ENCODE measurements at places on chromosomes 13 and 19.

- no peak for DNase-seq
Observed at GRCh38 chr19:55297267-55297666, 13.5 kb downstream of the BRSK1 start.

DNA sequence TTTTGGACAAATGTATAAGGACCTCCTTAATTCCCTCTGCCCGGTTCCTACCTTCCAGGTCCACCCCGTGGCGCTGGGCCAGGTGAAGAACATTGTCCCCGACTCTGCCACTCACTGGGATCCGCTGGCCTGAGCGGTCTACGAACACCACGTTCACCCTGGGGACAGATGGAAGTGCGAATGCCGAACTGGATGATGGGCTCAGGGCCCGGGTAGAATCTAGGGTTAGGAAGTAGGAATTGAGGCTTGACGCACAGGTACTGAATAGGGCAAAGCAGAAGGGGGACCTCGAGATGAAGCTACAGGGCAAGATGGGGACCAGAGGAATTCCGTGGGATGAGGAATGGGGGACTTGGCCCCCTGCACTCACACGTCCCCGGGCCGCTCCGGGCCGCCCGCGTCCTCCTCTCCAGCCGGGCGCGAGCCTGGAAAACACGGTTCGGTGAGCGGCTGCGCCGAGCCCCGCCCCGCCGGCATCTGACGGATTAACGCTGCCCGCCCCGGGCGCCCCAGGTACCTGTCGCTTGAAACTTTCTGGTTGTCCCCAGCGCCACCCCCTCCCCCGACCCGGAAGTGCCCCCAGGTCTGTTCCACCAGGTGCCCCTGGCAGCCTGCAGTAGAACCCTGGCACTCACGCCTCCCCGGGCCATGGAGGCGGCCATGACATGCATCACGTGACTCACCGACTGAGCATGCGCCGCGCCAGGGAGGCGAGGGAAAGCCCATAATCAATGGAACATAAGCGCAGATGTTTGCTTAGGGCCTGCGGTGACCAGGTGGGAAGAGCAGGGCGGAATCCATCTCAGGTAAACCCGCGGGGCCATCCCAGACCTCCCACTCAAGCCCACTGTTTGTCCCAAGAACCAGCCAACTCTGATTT is at the start of gene FDX2:
TSS of gene FDX2 (minus strand) at position 681 of the 880 bp plus-strand sequence. CDS start at position 662, 19 bp downstream.
- DNase-seq: peak; percentile 92

DNA sequence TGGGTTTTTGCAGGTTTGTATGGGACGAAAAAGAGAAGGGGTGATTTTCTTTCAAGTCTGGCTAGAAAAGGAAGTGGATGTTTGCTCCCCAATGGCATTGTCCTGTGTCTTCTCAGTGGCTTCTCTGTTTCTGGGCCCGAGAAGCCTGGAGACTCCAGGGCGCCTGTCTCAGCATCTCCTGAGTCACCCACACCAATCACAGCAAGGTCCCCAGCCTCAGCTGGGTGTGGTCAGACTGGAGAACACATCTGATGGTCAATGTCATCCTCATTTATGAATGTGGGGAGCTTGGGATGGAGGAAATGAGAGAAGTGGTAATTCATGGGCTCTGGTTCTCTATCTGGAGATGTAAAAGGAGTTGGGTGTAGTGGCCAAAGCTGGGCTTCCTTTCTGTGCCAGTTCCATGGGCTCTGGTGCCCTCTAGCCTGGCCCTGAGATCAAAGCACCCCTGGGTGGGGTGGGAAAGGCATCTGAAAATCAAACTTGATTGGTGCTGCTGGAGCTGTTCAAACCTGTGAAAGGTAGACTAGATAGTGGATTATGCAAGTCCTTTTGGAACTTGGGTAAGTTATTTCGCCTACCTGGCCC is 13.4 kb downstream of the RASL11A start:
- DNase-seq: no peak

GRCh38 chr13:72383646-72384045 is 343.8 kb downstream of the MZT1 start:
- DNase-seq: no peak

DNA sequence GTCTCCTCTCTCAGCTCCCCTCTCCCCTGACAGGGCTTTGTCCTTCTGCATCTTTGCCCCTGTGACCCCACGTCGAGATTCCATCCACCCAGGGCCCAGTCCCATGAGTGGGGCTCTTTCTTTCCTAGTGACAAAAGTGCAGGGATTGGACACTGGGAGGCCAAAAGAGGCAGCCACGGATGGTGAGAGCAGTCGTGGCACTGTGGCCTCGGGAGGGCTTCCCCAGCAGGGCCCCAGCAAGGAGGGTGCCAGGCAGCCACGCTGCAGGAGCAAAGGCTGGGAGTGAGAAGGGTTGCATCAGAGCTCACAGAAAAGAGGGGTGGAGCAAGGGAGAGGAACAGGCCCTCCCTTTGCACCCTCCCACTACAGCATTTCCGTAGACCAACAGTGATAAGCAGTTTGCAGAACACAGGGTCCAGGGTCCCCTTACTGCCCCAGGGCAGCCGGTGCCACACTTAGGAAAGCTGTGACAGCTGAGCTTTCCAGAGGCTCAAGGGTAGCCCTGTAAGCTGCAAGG is 4.9 kb downstream of the ZSCAN1 start:
- no peak for DNase-seq

- no peak for DNase-seq
Observed at GRCh38 chr13:48253849-48254248, 20.8 kb downstream of the ITM2B start.

DNA sequence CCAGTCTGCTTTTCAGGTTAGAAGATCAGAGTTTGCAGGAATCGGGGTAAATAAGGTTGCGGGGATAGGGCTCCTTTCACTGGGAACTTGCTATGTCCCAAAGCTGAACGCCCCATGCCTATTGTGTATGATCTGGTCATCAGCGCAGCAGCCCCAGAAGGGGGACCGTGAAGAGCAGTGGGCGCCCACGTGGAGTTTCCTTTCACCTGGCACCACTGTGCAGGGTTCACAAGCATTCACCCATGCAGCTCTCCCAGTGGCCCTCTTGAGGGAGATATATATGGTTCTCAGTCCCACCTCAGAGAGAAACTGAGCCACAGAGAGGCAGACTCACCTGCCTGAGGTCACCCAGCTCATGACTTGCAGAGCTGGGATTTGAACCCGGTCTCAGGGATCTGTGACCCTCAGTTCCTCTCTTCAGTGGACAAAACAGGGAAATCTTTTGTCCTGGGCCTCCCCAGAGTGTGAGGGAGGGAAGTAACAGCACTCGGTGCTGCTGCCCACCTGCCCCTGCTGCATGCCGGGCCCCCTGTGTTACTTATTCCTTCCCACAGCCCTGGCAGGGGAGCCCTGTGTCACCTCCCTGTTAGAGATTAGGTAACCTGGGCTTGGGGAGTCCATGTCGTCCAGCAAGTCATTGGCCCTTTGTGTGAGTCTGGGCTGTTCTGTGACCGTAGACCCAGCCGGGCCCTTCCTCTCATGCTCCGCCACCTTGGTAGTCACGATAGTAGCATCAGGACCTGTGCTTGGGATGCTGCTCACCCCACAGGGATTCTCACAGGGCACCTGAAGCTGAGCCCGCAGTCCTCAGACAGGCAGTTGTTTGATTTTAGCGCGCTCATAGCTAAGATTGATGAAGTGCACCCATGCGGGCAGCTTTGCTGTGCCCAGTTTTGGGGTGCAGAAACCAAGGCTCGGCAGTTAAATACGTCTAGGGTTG is 27.9 kb downstream of the PPP5C start:
- no peak for DNase-seq

DNA sequence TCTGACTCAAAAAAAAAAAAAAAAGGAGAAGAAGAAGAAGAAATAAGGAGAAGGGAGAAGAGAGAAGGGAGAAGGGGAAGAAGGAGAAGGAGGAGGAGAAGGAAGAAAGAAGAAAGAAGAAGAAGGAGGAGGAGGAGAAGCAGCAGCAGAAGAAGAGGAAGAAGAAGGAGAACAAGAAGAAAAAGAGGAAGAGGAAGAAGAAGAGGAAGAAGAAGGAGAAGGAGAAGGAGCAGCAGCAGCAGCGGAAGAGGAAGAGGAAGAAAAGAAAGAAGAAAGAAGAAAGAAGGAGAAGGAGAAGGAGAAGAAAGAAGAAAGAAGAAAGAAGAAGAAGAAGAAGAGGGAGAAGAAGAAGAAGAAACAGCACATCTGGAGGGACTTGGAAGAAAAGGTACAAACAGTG is 4.1 kb upstream of the CNN1 start:
- DNase-seq: no peak

- no peak for DNase-seq
Observed at GRCh38 chr13:32150794-32151193, 119.2 kb downstream of the FRY start.

GRCh38 chr13:110458594-110459365 is 102.7 kb downstream of the RAB20 start:
- DNase-seq: no peak

DNA sequence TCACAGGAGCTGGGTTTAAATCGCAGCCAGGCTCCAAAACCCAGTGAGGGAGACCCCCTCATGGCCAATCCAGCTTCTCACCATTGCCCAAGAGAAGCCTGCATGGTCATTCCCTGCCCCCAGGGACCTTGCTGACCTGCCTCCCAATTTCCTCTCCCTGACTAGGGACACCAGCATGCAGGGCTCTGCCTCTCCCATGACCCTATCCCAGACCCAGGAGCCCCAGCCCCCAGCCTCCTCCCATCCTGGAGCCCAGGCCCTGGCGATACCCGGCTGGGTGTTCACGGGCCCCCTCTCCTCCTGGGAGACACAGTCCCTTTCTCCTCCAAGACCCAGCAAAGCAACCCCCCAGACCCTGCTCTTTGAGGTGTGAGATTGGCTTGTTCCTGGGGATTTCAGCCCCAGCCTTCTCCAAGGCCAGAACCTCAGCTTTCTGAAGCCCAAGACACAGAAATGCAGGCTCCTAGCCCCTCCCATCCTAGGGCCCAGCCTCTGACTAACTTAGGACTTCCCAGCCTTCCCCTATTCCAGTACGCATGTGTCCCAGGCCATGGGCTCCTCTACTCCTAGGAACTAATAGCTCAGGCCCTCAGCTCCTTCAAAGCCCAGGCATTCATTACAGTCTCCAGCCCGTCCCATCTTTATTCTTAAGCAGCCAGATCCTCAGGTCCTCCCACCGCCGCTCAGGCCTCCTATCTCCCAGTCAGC is 1.1 kb downstream of the GYS1 start:
- no peak for DNase-seq

DNA sequence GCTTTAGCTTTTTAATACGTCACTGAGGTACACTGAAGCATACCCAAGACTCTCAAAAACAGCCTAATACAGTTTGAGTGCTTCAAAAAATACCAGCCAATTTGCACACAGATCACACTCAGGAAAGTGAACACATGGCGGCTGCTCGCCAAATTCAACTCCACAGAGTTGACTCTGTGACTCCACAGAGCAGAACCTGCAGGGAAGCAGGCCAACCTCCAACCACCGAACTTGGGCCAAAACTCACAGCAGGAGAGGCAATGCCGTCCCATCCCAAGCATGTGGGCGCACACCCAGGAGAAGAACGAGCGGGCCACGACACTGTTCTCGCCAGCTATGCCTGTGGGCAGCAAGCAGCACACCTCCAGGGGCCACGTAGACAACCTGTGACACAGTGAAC is 21.1 kb downstream of the ELL start:
- DNase-seq: no peak

GRCh38 chr13:27643334-27644132 is 21.8 kb downstream of the POLR1D start:
- DNase-seq: no peak

- DNase-seq: no peak
Observed at GRCh38 chr19:41222240-41222639, 3.2 kb downstream of the AXL start.

- peak; percentile 16 for DNase-seq
Observed at GRCh38 chr19:28737021-28737895, 475.7 kb downstream of the UQCRFS1 start.

- no peak for DNase-seq
Observed at GRCh38 chr13:105904034-105904742, 631.3 kb downstream of the EFNB2 start.

DNA sequence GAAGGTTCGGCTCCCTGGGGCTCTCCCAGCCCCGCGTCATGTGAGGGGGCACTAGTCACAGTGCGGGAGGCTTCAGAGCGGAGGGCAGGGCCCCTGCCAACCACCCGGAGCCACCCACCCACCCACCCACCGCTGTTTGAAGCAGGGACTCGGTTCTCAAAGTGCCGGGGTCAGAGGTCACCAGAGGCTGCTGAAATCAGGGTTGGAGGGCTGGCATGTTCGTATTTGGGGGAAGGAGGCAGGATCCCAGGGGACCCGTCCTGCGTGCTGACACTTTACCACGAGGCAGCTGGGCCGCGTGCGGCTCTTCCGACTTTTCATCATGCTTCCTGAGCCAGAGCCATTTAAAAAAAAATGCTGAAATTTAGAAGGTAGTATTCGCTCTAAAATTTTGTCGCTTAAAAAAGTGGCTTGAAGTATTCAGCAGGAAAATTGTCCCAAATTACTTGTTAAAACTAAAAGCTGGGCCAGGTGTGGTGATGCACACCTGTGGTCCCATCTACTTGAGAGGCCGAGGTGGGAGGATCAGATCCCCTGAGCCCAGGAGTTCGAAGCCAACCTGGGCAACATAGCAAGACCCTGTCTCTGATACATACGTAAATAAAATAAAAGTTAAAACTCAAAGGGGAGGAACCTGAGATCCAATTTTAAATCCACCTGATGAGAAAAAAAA is 21.2 kb downstream of the ATP11A start:
- no peak for DNase-seq

DNA sequence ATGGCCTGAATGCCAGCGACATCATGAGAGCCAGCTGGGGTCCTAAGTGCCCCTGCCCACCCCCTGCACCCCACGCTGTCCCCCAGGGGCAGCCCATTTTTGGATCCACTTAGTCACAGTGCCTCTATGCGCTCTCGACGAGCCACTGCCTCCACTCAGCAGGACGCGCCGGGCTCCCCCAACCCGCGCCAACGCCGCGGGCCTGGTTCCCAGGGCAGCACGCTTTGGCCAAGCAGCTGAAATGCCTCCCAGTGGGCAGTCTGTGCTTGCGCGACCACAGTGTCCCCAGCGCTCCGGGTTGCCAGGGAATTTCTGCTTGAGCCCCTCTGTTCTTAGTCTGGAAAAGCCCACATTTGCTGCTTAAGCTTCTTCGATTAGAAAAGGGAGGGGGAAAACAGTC is 39.4 kb downstream of the TMED1 start:
- DNase-seq: no peak

GRCh38 chr13:38900188-38900587 is 90.4 kb downstream of the STOML3 start:
- DNase-seq: no peak

- DNase-seq: no peak
Observed at GRCh38 chr13:102484329-102484728, 82.5 kb upstream of the FGF14 start.

DNA sequence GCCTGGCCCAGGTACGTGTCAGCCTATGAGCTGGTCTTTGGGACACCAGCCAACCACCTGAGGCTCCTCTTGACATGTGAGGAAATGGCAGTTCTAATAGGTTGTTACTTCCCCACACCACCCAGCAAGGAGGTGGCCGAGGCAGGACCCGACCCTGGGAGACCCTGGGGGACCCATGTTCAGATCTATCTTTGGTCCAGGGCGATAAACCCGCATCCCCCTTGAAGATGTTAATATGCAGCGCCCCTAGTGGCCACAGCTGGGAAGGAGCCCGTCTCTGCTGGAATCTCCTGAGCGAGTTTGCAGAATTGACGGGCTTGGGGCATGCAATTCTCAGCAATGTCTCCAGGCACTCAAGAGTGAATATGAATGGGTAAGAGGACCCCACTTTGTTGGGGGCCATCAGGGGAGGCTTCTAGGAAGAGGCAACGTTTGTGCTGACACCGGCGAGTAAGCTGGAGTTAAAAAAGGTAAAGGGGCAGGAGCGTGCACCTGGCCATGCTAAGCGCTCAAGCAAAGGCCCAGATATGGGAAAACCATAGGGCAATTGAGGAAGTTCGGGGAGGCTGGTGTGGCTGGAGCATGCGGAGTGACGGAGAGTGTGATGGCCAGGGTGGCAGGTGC is 1.5 kb upstream of the MYO1F start:
- DNase-seq: peak; percentile 84
